ENCODE measurements at places on chromosomes 13 and 19.

- DNase-seq, result peak; percentile 13
These were observed 4.2 kb upstream of the ZSCAN4 start for GRCh38 chr19:57664269-57665127.

DNA sequence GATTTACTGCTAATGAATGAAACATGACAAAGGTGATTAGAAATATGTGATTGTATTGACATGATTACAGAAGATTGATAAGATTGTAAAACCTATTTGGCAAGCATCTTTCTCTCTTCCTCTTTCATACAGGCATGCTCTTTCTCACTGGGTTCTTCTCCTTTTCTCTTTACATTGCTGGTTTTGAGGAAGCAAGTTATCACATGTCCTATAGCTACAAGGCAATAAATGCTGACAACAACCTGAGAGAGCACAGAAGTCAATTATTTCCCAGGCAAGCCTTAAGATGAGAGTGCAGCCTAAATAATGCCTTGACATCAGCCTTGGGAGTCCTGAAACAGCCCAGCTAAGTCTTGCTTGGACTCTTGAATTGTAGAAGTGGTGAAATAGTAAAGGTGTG lies 875.0 kb downstream of the SLITRK1 start:
- DNase-seq, result no peak

GRCh38 chr19:18419699-18420460 lies 682 bp downstream of the SSBP4 start:
- DNase-seq, result peak; percentile 51

DNA sequence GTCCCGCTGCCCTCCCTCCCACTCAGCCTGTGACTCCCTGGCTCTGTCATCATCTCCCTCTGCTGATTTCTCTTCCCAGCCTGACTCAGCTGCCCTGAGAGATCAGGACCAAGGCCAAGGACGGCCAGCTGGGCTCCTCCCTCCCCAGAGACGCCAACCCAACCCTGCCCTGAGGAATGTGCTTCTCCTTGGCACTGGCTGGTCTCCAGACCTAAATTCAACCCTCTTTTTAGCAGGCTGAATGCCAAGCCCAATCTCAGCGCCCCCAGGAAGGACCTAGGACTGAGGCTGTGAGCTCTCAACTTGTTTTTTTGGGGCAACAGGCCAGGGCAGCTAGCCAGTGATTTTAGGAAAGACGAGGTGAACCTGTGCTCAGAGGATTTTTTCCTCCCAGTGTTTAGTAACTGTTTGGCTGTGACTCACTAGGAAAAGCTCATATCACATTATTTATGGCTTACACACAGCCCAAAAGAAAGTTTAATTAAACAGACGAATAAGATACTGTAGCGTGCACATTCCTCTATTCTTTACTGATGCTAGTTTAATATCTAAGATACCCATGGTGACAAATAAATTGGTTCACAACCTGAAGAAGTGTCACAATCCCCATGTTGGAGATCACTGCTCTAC lies 7.4 kb upstream of the IGFL1 start:
- DNase-seq, result no peak

DNA sequence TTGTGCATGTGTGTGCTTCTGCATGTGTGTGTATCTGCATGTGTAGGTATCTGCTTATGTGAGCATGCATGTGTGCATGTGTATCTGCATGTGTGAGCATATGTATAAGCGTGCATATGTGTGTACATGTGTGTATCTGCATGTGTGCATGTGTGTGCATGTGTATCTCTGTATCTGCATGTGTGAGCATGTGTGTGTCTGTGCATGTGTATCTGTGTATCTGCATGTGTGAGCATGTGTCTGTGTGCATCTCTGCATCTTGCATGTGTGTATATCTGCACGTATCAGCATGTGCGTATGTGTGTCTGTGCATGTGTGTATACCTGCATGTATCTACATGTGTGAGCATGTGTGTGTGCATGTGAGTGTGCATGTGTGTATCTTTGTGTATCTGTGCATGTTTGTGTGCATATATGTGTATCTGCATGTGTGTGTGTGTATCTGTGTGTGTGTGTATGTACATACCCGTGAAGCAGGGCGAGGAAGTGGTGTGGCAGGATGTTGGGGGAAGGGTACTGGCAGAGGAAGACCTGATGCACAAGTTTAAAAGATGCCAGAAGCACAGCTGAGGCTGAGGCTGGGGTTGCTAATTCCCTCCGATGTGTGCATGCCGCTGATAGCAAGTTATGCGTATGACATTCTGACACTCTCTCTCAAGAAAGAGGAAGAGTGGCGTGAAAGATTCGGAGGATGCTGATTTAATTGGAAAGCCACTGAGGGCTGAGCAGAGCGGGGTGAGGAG lies 64.2 kb downstream of the TEX29 start:
- no peak for DNase-seq

DNA sequence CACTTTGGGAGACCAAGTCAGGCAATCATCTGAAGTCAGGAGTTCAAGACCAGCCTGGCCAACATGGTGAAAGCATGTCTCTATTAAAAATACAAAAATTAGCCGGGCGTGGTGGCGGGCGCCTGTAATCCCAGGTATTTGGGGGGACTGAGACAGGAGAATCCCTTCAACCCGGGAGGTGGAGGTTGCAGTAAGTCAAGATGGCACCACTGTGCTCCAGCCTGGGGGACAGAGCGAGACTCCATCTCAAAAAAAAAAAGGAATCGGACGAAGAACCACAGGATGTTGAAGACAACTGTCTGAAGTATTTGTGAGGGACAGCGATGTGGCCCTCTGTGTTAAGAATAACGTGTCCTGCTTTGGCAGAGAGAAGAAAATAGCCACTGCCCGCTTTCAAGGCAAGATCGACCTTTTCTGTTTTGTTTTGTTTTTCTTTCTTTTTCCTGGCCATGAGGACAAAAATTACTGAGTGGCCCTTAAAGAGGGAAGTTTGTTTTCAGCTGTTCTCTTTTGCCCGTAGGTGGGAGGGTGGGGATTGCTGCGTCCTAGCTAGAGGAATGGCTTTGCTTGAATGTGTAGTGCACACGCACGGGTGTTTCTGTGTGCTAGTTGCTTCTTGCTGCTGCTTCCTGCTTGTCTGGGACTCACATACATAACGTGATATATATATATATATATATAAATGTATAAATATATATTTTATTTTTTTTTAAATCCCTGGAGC lies 6.2 kb upstream of the PRKCG start:
- no peak for DNase-seq

- no peak for DNase-seq
These were observed 5.8 kb downstream of the SIGLEC6 start for GRCh38 chr19:51525651-51526050.

DNA sequence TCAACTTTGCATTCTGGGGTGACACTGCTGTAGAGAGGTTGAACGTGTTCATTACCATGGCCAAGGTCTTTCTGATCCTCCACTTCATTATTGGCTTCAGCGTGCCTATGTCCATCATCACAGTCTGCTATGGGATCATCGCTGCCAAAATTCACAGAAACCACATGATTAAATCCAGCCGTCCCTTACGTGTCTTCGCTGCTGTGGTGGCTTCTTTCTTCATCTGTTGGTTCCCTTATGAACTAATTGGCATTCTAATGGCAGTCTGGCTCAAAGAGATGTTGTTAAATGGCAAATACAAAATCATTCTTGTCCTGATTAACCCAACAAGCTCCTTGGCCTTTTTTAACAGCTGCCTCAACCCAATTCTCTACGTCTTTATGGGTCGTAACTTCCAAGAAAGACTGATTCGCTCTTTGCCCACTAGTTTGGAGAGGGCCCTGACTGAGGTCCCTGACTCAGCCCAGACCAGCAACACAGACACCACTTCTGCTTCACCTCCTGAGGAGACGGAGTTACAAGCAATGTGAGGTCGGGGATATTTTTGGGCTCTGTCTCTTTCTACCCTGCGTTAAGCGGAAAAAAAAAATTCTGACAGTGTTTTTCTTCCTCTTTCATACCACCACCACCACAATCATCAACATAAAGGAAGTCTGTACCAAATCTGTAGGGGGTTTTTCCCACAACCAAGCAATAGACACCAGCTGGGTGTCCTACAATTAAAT lies 29.5 kb downstream of the FPR3 start:
- DNase-seq, result no peak

GRCh38 chr13:111549464-111549863 lies 229.0 kb downstream of the TEX29 start:
- DNase-seq, result no peak

DNA sequence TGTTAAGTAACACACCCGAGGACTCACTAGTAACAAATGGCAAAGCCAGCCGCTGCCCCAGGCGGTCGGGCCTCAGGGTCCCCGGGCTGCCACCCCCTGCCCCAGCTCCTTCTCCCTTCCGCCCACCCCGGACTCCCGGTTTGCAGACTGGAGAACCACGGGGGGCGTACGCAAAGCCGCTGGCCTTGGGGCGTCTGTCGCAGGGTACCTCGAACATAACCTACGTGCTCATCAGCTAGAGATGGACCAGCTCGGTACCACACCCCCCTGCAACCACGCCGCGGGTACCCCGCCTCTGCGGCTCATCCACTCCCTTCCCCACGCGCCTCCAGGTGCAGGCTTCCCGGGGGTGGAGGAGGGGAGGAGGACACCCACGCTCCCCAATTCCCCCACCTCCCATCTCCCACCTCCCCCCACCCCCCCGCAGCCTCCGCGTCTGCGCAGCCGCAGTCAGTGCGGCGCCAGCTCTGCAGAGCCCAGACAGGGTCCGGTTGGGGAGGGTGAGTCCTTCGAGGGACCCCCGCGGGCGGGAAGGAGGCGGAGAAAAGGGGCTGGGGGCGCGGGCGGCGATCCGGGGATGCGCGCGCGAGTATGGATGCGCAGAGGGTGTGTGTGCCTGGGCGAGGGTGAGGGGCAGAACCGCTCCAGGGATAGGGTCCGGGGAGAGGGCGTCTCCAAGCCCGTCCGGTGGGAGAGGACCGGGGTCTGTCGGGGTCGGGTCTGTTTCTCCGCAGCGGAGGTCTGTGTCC lies at the start of gene SMIM17:
SMIM17 (plus strand) TSS at position 449 of the 749 bp plus-strand sequence. CDS start 2,509 bp downstream, outside the sequence.
- DNase-seq, result no peak

DNA sequence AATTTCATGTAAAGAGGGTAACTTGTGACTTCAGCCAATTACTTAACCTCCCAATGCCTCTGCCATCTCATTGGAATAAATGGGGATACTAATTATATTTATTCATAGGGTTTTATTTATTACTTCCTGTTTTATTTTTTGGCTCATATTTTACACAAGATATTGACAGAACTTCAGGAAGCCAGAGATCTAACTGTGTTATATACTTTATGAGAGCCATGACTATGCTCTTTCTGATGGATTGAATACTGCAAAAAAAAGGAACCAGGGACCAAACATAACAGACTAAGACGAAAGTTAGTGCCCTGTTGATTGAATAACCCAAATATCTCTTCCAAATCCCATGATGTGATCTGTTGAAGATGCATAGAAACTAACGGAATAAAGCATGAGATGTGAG lies 243.3 kb upstream of the STARD13 start:
- DNase-seq, result no peak

- DNase-seq, result no peak
These were observed 4.8 kb downstream of the SLC17A7 start for GRCh38 chr19:49436381-49437017.

GRCh38 chr13:25267715-25268114 lies 19.6 kb downstream of the MTMR6 start:
- no peak for DNase-seq

GRCh38 chr13:85771856-85772255 lies 27.4 kb downstream of the SLITRK6 start:
- DNase-seq, result no peak

DNA sequence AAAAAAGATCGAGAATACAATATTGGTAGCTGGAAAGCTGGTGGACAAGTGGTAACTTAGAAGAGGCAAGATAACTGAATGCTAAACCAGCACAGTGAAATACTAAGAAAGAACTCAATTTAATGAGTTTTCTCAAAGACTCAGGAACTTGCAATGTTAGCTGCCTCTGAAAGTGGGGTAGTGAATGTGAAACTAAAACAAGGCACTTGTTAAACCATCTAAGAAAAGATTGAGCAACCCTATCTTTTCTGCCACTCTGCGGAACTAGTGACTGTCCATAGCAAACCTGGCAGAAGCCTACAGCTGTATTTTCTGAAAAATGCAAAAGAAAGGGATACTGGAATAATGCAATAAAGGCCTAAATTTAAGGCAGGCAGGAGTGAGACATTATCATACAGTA lies 1574.4 kb upstream of the PRR20A start:
- no peak for DNase-seq

DNA sequence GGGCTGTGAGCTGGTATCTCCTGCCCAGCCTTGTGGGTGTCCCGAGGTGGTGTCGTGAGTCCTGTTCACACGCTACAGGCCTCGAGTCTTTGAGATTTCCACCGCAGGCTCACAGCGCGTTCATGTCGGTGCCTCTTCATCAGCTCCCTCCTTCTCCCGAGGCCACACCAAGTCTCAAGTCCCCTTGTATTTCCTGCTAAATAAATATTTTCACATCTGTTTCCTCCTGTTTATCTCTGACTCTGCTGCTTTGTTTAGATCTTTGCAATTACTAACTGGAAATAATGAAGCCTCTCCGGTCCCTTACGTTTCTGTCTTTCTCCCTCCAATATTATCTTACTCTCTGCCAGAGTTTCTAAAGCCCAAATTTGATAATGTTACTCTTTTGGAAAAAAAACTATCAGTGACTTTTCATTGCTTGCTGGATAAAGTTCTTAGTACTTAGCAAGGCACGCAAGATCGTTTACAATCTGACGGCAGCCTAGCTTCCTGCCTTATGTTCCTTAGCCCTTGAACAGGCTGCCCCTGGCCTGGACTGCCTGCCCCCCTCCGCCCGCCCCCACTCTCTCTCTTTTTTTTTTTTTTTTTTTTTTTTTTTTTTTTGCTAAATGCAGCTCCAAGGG lies 130.5 kb upstream of the RNF113B start:
- no peak for DNase-seq

Data from NCI-H2171 (cell line).